Cortex of kidney (tissue), 1 donor: ENCODE measurements at places on chromosomes 1 and 21.

DNA sequence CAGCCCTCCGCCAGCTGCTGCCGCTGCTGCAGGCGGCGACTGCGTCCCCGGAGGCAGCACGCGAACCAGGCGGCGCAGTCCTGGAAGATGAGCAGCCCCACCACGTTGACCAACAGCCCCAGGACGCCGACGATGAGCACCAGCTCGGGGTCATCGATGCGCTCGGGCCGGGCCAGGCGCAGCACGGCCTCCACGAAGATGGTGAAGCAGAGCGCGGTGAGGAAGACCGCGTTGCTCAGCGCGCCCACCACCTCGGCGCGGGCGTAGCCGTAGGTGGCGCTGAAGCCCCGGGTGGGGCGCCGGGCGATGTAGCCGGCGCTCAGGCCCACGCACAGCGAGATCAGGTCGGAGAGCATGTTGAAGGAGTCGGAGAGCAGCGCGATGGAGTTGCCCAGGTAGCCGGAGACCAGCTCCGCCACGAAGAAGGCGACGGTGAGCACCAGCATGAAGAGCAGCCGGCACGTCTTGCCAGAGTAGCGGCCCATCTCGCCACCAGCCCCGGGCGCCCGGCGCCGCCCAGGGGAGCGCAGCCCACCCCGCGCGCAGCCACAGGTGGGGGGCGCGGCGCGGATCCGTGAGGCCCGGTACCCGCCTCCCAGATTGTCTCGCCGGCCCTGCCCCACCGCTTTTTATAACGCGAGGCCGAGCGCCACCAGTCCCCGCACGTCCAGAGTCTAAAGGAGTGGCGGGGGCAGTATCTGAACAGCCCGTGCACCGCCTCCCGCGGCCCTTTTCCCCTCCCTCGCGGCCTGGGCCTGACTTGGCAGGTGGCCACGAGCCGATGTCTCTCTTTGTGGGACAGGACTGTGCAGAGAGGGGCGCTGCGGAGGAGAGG is at the start of gene SLC30A10:
Gene SLC30A10, minus strand, starts transcription at position 602 of the 835 bp plus-strand sequence. Its CDS starts 117 bp downstream, at position 485.
- no peak for DNase-seq

GRCh38 chr1:53430779-53431178 is 28.4 kb upstream of the DMRTB1 start:
- DNase-seq: no peak

GRCh38 chr1:100353071-100353801 is 930 bp downstream of the CDC14A start:
- no peak for DNase-seq

DNA sequence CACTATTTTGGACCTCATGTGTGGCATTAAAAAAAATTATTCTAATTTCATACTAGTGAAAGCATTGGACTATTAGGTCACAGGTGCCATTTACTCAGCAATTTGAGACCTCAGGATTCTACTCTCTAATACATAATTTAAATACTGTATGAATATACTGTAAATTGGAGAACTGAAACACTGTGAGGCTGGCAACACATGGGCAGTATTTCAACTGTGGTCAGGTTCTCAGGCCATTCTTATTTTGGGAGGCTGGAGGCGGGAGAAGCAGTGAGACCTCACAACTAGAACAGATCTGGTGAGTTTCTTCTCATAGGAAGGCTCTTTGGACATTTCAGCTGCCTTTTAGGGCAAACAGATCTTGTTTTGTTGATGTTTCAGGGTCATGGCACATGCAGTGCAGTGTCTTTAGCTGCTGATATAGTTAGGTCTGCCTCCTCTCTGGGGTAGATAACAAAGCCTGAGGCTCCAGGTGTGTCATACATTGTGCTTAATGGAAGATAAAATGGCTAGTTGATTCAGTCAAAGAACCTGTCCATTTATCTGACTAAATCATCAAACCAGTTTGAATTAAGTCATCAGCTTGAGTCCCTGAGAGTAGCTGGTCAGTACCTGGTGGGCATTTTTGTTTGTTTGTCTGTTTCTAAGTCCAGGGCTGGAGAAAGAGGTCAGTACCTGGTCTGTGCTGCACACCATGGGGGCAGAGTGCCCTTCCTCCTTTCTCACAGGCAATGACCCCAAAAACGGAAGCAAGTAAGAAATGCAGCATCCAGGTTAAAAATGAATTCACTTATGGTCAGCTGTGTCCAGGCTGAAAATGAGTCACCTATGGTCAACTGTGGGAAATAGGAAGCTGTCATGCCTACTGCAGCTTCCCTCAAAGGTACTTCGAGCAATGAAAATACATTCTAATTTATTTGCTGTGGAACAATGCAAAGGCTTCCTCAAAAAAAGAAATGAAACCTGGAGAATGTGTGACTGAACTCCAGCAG is 216.2 kb downstream of the SDCCAG8 start:
- DNase-seq: no peak

DNA sequence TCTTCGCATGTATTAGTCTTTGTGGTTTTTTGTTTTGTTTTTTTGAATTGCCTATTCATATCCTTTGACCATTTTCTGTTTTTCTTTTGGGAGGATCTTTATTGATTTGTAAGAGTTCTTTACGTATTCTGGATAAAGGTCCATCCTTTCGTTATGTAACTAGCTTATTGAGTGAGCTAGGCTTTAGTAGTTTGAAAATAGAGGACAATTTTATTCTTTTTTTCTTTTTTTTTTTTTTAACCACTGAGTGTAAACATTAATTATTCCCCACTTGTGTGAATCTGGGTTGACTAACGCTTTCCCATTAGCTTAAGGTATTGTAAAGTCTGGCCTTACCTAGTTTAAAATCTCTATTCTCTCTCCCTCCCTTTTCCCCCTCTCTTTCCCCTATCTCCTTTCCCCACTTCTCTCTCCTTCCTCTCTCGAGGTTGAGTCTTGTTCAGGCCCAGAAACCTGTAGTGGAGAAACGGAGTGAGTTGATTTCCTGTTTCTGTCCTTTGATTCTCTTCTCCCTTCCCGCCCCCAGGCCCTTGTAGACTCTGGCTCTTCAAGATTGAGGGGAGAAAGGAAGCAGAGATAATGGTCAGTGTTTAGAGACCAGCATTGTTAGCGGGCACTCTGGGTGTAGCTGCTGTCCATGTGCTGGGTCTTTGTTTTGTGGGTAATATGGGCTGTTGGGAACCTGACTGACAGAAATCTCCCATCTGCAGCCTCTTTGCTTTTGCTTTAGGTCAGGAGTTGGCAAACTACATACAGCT is 1.5 kb downstream of the MORC3 start:
- DNase-seq: no peak
